Foreskin melanocyte (primary cell): ENCODE measurements at places on chromosomes 11 and 22.

- DNase-seq: peak; percentile 51
Measured at GRCh38 chr11:12802418-12803085, 128.3 kb downstream of the TEAD1 start.

GRCh38 chr11:119509969-119510401, 87.0 kb upstream of the THY1 start:
- DNase-seq: no peak

DNA sequence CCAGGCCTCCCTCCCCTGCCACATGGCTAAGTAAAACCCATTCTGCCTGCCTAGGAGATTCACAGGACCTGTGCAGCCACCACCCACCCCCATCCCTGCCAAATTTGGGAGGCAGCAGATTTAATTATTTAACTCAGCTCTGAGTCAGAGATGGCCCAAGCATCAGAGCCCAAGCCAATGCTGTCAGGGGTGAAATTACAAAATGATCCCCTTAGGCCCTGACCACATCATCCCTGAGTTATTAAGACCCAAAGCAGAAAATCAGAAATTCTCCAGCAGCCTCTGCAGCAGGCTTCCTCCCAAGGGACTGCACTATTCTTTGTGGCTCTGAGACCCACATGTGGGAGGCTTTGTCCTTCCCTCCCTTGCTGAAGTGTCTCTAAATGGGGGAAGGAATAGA, 52.8 kb upstream of the RRAS2 start:
- no peak for DNase-seq

DNA sequence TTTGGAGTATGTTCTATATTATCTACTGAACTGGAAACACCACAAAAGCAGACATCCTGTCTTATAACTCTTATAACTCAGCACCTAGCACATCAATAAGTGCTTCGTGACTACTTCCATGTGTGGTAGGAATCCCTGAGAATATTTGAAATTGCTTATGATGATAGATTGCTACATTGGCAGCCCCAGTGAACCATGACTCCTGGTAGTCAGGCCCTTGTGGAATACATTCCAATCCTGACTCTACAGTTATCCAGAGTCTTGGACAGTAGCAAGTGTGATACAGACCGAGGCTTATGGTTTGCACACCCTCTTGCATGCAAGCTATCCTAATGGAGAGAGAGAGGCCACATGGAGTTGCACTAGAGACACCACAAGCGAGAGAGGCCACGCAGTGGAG, 59.5 kb upstream of the PHF21A start:
- DNase-seq: no peak

- DNase-seq: no peak
Measured at GRCh38 chr11:118129471-118130172, 23.0 kb downstream of the SCN4B start.
